ENCODE measurements at places on chromosomes 7 and 10.
A peak's percentile ranks its signal among the peaks of the same experiment; 100 is the strongest.

DNA sequence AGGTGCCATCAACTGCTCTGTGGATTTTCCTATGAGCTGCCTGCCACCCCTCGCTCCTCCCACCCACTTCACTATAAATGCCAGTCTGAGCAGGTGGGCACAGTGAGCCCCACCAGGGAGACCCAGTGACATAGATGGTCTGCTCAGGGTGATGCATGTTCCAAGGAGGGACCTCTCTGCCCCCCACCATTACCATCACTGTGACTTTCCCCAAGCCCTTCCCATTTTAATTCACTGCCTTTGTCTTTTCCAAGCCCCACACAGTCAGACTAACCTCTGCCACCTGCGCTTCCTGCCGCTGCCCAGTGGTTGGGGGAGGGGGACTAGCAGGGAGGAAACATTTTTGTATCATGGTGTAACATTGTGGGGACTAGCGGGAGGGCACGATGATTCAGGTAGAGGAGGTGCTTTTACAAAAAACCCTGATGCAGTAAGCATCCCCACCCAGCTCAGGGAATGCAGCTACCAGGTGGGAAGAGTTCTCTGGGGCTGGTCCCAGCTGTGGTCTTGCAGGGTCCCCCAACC, 24.6 kb downstream of the PRSS2 start:
- peak; percentile 81 for DNase-seq

DNA sequence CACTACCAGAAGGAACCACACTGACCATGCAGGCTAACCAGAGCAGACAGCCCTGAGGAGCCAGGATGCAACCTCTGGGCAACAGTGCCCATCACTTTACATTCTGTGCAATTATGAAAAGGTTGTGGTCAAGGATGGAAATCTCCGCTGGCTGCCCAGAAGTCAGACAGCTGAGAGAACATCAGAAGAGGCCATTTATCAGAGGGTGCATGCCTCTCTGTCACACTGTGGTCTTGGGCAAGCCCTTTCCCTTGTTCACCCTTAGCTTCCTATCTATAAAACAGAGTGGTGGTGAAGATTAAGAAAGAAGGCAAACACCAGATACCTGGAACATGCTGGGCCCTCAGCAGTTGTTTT, 120.7 kb upstream of the GDF10 start:
- peak; percentile 20 for DNase-seq

DNA sequence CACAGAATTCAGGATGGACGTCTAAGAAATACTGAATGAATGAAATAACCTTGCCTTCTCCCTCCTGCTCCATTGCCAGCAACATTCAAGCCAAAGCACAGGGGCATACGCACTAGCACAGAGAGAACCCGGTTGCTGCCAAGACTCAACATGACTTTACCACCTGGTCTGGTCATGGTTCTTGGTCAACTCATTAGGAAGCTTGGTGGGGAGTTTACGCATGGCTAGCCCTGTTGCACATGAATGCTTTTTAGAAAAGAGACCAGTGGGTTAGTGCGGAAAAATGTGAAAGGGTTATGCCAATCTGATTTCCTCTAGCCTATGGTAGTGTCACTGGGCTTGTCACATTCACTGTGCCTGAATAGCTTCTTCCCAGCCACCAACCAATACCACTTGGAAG, 187.6 kb upstream of the NEBL start:
- DNase-seq, result no peak

DNA sequence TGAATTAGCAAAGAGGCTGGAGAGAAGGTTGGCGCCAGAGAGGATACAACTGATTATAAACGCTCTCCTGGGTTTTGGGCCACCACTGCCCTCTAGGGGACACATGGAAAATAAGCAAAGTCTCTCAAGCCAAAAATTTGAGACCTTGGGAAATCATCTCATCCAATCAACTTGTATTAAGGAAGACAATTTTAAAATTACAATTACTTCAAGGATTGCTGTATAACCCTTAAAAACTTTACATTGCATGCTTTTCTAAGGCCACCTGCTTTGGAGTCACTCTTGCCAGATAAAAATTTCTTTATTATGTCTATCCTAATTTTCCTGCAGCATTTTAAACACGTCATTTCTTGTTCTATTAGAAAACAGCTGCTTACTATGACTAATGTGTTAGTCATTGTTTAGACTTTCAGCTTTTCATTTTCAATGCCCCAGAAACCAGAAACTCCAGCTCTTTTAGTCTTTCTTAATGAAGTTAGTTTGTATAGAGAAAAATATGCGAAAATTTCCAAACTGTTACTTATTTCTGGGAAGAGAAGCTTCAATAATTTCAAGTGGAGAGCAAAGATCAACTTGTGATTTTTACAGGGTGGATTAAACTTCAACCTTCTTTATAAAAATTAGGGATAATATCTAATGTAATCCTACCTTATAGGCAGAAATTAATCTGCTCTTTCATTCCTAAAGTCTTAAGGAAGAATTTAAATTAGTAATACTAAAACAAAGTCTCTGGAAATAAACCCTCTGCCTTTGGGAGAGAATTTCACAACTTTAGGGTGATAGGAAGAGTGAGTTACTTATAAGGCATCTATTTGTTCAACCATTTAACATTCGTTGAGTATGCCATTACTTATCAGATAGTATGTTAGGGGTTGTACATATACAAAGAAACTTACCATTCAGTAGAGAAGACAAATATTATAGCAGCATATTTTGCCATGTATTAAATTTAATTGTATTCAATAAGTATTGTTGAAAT, 20.6 kb upstream of the RHOBTB1 start:
- DNase-seq, result peak; percentile 64

DNA sequence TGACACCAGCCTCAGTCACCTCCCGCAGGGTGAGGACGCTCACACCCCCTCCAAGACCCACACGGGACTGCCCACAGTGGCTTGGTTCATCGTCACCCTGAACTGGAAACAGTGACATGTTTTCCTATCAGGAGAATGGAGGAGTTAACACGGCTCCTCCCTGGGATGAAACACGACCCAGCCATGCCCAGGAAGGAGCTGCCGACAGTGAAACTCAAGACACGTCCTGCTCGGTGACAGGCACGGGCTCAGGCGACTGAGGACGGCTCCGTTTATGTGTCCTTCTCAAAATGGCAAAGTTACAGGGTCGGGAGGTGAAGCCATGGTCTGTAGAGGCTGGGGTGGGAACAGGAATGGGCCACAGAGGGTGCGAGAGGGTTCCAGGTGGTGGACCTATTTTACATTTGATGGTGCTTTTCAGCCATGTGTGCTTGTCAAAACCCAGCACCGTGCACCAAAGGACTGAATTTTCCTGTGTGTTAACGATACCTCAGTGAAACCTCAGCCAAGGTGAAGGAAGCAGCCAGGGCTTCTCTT, 272.4 kb downstream of the ADARB2 start:
- DNase-seq, result no peak

- DNase-seq, result no peak
Measured at GRCh38 chr10:29621161-29621560, 13.6 kb downstream of the SVIL start.

DNA sequence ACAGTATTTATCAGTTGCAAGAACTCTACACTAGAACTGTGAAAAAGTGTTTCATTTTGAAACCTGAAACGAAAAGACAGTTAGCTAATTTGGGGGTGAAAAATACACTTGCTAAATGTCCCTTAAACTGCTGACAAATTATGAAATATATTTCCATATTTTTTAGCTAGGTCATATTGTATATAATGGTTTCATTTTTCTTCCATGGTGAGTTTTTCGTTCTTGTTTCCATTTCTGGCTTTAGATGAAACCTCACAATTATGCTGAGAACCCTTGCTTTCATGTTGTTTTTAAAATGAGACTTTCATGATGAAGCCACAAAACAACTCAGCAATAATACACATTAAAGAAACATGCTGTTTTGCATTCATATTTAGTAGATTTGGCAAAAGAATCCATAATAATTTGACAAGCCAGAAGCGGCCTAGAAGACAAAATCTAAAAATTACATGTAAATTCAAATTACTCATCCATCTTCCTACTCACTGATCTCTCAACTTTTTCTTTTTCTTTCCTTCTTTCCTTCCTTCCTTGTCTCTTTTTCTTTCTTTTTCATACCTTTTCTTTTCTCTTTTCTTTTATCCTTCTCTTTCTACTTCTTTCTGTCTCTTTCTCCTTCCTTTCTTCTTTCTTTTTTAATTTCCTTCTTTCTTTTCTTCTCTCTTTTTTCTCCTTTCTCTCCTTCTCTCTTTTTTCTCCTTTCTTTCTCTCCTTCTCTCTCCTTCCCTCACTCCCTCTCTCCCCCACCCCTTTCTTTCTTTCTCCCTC, 46.5 kb upstream of the ITGB8 start:
- no peak for DNase-seq

DNA sequence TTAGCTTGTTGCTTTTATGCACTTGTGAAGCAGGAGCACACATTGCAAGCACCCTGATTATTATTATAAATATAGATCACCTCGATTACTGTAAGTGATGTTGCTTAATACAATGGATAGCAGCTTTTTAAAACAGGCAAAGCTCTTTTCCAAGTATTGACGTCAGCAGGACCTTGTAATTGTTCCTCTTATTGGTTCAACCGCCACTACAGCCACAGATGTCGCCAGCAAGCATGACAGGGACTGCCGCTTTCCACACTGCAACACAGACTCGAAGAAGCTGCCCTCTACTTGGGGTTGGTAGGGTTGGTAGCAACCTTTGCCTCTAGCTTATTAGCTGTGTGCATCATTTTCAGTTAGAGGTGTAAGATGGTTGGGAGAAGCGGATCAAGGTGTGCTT, 167.6 kb downstream of the ZNF365 start:
- no peak for DNase-seq

DNA sequence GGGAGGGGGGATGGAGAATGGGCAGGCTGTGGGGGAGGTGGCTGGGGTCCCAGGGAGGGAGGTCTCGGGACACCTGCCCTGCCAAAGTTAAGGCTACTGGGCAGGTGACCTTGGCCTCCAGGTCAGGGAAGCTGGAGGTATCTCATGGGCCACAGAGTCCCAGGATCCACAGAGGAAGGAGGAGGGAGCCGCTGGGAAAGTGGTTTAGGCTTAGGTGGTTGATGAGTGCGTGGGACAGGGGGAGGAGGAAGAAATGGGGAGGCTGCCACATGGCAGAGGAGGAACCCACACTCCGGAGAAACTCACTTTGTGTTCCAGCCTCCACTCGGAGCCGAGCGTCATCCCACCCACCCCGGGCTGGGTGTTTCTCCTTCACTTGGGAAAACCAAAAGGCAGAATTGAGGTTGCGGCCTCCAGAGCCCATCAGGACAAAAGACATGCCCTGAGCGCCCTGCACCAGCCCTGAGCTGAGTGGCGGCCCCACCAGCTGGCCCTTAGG, 46.1 kb downstream of the ASB13 start:
- no peak for DNase-seq

DNA sequence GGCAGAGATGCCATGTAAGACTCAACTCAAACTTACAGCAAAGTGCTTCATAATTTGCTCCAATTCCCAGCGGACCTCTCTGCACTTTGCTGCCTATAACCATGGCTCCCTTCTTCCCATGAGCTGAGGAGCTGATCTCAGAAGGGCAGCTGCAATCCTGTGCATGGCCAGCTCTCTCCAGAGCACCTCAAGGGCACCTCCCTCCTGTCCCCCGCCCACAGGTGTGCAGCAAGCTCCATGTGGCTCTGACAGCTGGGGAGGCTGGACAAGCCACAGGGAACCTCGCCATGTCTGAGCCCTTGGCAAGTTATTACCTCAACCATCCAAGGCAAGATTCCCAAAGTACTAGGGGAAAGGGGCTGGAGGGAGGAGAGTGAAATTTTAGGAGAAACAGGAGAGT, 61.1 kb upstream of the DDC start:
- DNase-seq, result no peak

GRCh38 chr10:133169173-133169947, 9.3 kb downstream of the KNDC1 start:
- DNase-seq, result no peak

GRCh38 chr10:97102441-97102840, 83.3 kb downstream of the SLIT1 start:
- no peak for DNase-seq

DNA sequence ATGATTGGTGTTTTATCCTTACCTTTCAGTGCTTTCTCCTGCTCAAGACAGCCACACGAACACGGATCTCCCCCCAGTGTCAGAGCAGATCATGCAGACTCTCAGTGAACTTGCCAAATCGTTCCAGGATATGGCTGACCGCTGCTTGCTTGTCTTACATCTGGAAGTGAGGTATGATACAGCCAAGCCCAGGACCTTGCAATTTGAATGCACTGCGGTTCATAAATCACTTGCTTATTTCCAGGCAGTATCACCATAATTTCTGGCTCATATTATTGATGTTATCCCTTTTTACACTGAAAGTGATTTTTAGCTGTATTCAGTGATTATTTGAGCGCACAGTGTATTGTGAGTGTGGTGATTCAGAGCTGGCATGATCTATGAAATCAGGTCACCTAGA, 129.7 kb upstream of the LRGUK start:
- no peak for DNase-seq

GRCh38 chr10:62341419-62341818, 32.8 kb upstream of the ZNF365 start:
- DNase-seq, result no peak

GRCh38 chr10:67657775-67658174, 38.2 kb downstream of the CTNNA3 start:
- no peak for DNase-seq

- peak; percentile 26 for DNase-seq
Measured at GRCh38 chr7:158602905-158603772, 15.5 kb upstream of the PTPRN2 start.

GRCh38 chr7:44489955-44490350, 505 bp downstream of the NUDCD3 start:
- peak; percentile 59 for DNase-seq

DNA sequence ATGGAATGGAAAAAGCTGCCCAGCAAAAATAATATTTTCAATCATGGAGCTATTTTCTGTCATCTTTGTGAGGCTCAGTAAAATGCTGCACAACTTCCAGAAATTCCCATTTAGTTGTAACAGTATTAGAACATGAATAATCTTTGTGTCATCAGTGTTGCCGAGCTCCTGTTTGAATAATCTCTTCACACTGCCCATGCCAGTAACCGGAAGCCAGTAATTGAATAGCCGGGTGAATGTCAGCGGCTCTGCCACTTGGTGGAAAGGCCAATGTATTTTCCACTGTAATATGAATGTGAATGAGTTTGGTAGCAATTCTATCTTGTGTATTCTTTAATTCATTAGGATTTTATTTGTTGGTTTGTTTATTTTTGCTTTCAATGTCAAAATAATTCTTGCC, 172.5 kb upstream of the INSYN2A start:
- no peak for DNase-seq

DNA sequence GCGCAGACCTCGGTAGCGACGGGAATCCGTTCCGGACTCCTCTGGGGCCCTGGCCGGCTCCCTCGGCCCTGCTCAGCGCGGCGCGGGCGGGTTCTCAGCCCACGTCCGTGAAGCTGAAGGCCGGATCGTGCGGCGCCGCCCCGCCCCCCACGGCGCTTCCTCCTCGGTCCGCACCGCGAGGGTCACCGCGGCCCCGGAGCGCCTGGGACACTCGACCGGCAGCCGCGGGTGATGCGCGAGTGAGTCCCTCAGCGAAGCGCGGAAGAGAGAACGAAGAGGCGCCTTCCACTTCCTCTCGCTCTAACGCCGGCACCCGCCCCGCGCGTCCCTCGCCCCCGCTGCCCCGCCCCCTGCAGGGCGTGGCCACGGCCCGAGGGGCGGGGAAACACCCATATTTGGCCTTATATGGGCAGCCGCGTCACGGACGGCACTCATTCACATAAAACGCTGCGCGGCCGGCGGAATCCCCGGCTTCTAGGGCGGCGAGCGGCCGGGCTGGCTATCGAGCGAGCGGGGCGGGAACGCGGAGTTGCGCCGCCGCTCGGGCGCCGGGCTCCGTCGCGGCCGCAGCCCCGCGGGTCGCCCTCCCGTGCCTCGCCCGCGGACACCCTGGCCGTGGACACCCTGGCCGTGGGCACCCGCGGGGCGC, at the start of gene DUSP5:
Gene DUSP5, plus strand, starts transcription at position 470 of the 649 bp plus-strand sequence. CDS start 215 bp downstream, outside the sequence.
- DNase-seq, result peak; percentile 96
